ENCODE measurements at places on chromosomes 13 and 19.
A peak's percentile ranks its signal among the peaks of the same experiment; 100 is the strongest.

GRCh38 chr13:81021284-81021840 lies 680.4 kb upstream of the SPRY2 start:
- no peak for DNase-seq

- no peak for DNase-seq
Observed at GRCh38 chr13:54183166-54183565, 1154.6 kb downstream of the OLFM4 start.

DNA sequence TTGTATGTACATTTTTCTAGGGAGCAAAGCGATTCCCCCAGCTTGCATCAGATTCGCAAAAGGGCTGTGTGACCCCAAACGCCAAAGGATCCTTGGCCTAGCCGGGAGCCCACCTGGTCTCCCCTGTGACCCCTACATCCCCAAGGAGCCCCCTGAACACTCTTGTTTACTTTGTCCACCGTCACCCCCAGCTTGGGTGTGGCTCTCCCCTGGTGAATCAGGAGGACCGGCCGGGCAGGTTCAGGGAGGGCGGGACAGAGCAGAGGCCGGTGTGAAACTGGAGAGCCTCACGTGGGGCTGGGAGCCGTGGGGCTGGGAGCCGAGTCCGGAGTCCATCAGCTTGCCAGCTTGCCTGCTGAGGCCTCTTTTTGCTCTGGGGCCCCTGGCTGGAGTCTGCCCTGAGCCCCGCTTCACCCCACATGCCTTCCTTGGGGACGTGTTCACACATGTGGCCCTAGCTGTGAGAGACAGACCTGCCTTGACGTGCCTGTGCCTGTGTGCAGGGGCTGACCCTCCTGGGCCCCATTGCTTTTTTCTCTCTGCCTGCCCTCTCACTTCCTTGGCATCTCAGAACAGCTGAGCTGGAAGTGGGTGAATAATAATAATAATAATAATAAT lies 2.0 kb downstream of the ITPKC start:
- DNase-seq: peak; percentile 60

- no peak for DNase-seq
Observed at GRCh38 chr13:63680704-63681103, 2265.1 kb upstream of the PCDH20 start.

GRCh38 chr19:19049406-19049805 lies 14.4 kb upstream of the SLC25A42 start:
- DNase-seq: peak; percentile 49

DNA sequence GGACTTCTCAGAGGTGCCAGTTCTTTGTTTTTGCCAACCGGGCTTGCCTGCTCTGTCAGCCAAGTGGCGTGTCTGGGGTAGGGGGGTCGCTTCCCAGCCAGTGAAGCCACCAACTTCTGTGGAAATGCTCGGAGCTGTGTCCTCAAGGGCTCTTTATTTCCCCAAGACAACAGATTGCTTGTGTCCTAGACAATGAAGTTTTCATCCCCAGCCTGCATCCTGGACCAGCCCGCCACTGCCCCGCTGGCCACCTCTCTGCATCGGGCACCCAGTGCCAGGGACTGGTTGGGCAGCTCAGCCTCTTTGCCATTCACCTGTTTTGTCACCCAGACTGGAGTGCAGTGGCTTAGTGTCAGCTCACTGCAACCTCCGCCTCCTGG lies 3.7 kb downstream of the RAB11B start:
- DNase-seq: no peak

DNA sequence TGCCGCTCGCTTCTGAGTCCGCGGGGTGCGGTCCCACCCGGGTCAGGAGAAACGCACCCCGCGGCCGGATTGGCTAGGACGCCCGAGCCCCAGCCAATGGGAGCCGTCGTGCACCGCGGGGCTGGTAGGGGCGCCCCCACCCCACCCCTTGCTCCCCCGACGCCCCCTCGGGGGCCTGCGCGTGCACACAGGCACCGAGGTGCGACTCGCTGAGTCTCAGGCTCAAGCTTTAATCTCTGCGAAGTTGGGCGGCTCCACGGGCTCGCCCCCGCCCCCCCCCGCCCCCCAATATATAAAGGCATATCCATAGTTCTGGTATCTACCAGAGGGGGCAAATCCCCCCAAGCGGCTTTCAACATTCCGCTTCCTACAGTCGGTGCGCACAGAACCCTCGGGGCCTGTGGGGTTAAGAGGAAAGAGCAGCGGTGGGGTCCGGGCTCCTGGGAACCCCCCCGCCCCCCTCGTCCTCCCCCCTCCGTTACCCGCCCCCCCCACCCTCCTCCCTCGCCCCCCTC lies at the start of gene COX6B2:
Gene COX6B2, minus strand, starts transcription at position 22 of the 515 bp plus-strand sequence. CDS start 198 bp downstream, outside the sequence.
- DNase-seq: no peak

- DNase-seq: no peak
Observed at GRCh38 chr19:45752639-45753038, 16.4 kb downstream of the SIX5 start.

DNA sequence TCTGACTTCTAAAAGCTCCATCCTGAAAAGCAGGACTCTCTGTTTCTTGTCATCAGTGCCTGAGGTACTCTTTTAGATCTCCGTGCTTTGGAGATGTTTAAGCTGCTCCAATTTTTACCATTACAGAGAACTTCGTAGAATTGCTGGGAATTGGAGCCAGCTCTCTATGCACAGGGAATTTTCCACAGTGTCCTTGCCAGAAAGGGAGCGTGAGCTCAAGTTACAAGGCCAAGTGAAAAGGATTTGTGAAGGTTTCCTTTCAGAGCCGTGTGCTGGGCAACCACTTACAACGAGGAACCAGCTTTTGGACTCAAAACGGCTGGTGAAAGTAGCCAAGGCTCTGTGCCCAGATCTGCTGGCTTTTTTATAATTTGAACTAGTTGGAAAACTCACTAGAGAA lies 82.6 kb downstream of the NUFIP1 start:
- peak; percentile 65 for DNase-seq

DNA sequence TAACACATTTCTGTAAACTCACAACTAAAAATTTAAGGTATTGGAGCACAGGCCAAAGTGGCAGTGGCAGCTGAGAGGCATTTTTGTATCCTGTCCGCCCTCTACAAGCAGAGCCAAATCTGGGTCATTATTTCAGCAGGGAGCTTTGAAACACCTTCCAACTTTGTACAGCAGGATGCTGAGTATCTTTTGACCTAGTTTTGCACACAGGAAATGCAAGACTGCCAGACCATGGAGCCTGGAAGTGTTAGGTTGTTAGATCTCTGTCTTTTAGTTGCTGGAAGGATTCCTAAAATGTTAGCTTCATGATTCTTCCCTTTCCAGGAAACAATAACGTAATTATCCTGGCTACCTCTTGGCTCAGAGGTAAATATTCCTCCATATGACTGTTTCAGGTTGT lies 148.6 kb upstream of the ATXN8OS start:
- no peak for DNase-seq

DNA sequence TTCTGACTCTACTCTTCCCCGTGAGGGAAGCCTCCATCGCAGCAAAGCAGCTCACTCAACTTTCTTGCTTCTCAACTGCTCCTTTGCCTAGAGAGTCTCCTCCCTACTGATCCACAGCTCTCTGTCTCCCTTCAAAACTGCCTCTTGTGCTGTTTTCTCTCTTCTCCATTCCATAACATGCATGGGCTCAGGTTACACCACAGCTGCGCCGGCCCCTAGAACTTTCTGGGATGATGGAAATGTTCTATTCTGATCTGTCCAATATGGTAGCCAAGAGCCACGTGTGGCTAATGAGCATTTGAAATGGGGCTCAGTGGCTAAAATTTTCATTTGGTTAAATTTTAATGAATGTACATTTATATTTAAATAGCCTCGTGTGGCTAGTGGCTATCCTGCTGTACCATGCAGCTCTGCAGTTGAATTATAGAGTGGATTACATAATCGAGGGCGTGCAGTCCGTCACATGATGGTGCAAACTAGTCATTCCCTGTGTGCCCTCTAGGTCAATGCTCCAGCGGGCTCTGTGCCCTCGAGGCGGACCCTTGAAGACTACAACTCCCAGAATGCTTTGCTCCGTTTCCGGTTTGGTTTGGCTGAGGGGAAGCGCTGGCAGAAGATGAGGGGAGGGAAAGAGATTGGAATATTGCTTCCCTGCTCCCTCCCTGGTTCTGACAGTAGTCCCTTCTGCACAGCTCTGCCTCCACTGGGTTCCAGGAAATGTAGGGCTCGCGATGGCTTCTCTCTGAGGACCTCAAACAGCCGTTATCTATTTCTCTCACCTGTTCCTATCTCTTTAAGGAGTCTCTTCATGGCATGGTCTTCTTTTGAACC lies 109.8 kb downstream of the CACNA1A start:
- peak; percentile 67 for DNase-seq

GRCh38 chr13:113544071-113544891 lies 40.3 kb upstream of the TFDP1 start:
- DNase-seq: no peak

GRCh38 chr19:16252459-16253205 lies 54.9 kb downstream of the AP1M1 start:
- no peak for DNase-seq

DNA sequence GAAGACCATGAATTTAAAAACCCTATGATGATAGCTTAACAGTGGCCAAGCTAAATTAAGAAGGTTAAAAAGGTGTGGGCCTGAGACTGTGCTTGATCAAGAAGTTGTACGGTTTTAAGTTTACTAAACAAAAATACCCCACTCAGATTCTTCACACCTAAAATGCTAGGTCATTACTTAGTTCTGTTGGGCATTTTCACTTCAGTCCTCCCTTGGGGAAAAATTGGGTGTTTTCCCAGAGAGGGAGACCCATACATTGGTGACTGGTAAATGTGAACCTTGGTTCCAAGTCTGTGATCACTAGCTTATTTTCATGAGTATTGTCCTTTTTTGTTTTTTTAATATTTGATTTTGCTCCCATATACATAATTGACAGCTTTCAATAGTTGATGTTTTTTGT lies 44.4 kb downstream of the MTUS2 start:
- no peak for DNase-seq

DNA sequence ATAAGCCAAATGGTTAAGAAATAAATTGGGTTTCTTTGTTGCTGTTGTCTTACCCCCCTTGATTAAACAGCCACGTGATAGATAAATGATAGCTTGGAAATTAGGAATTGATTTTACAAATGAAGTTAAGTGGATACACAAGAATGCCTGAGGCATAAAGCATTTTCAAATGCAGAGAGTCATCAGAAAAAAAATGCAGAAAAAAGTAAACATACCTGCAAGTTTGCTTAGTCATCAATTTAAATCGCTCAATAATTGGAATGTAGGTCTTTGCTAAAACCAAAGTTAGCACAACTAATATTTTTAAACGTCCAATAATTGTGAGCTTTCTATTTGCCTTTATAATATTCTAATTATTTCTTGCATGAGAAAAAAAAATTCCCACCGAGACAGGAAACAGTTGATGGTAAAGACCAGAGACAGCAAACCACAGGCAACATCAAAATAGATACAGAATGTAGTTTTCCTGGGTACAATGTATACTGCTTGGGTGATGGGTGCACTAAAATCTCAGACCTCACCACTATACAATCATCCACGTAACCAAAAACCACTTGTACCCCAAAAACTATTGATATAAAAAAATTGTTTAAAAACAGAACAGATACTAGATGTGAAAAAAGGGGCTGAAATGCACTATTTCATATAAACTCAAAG lies 924.0 kb downstream of the PCDH9 start:
- no peak for DNase-seq

DNA sequence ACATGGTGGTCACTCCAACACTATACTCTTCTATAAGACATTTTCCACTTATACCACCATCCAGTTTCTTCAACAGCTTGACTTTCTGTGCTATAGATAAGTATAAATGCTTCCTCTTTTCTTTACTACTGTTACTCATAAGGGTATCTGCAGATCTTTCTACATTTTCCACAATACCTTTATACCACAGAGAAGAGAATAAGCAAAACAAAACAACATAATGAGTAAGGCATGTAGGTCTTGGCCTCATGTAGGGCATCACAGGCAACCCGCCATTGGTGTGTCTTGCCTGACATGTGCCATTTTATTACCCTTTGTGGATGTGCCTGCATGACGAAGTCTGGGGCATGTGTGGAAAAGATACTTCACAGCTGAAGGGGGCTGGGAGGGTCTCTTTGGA lies 265.3 kb upstream of the STARD13 start:
- no peak for DNase-seq

DNA sequence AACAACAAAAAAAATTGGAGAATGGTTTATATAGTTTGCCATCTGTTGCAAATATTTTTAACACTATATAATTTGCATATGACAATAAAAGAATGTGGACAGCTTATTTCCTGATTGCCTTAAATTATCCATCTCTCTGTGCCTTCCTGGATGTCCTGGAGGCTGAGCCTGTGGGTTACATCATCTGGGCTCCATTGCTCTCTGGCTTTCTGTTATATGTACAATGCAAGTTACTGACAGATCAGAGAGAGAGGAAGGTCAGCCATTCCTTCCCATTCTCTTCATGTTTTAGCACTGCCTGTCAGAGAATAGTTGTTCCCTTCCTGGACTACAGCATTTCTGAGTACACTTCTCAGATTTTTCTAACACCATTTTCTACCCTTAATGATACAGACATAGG lies 758.3 kb upstream of the PCDH20 start:
- DNase-seq: no peak

GRCh38 chr19:44557933-44558332 lies 28.5 kb upstream of the CEACAM20 start:
- DNase-seq: no peak

DNA sequence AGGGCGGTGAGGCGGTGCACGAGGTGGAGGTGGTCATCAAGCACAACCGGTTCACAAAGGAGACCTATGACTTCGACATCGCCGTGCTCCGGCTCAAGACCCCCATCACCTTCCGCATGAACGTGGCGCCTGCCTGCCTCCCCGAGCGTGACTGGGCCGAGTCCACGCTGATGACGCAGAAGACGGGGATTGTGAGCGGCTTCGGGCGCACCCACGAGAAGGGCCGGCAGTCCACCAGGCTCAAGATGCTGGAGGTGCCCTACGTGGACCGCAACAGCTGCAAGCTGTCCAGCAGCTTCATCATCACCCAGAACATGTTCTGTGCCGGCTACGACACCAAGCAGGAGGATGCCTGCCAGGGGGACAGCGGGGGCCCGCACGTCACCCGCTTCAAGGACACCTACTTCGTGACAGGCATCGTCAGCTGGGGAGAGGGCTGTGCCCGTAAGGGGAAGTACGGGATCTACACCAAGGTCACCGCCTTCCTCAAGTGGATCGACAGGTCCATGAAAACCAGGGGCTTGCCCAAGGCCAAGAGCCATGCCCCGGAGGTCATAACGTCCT lies 9.4 kb upstream of the PROZ start:
- DNase-seq: no peak

DNA sequence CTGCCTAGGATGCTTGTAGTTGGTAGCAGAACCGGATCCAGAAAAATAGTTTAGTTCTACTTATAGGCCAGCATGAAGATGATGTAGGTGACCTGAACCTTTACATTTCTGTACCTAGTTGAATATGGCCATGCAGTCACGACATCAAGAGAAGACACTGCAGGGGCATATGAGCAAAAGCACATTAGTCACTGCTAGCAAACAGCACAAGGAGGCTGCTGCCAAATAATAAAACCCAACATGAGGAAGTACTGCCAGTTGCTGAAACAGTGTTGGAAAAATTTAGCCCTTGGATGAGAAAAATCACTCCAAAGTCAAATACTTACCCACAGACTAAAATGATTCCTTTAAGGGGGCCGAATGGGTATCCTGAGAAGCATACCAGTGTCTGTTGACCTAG lies 20.8 kb downstream of the ERICH6B start:
- DNase-seq: no peak
